ENCODE measurements at places on chromosomes 3 and 15.

DNA sequence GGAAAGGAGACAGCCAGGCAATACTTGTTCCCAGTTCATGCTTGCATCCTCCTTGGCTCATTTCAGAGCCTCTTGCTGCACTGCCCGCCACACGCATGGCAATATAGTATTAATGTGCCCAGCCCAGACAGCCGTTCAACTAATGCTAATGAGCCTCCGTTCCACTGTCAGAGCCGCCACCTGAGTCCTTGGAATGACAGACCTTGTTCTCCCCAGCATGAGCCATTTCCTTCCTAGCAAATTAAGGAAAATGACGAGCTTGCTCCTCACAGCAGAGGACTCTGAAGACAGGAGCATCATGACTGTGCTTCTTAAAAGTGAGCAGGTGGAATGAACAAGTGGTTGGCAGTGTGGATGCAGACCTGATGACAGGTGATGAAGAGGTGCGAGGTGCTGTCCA lies 10.8 kb upstream of the LRRC15 start:
- H3K36me3 ChIP-seq, result no peaks in the 10 kb centered on the region
- no peaks in the 10 kb centered on the region for H3K4me1 ChIP-seq
- DNase-seq, result no peak

DNA sequence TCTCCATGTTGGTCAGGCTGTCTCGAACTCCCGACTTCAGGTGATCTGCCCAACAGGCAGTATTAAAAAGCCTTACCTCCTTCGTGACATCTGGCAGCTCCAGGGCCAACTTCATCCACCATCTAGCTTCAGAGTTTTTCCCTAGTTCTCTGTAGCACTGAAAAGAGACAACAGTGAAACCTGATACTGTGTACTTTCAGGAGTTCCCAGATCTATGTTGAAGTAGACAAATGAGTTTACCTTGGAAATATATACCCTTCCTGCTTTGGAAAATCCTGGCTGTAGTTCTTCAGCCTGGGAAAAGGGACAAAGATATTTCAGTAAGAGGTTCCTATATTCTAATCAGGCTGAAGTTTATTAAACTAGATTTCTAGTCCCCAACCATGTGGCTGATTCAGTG lies 18.0 kb downstream of the RMDN3 start:
- no peak overlapping the region for H3K4me3 ChIP-seq
- peaks cover 5% of the 10 kb centered on the region for H3K36me3 ChIP-seq
- no peaks in the 10 kb centered on the region for H3K4me1 ChIP-seq
- no peaks in the 10 kb centered on the region for H3K27me3 ChIP-seq
- no peak overlapping the region for H3K27ac ChIP-seq

DNA sequence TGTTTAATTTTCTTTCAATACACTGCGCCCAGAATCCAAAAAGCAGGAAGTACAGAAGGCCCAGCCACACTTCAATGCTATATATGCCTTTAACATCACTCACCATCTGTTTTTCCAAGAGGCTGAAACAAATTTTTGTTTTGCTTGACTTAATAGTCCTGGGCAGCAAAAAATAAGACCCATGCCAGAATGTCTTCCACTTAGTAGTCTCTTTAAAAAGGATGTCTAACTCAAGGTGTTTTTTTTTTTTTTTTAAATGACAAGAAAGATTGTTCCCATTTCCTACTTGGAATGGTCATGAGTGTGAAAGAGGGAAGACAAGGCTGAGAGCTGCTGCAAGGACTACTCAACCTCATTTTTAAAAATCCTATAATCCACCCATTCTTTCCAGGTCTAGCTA lies 590.3 kb upstream of the SGO1 start:
- H3K4me3 ChIP-seq, result no peak overlapping the region
- no peaks in the 10 kb centered on the region for H3K4me1 ChIP-seq
- no peak for DNase-seq
- no peak overlapping the region for H3K27ac ChIP-seq
- peaks cover 2% of the 10 kb centered on the region for H3K36me3 ChIP-seq

GRCh38 chr3:150449169-150449721 lies 41.1 kb downstream of the TSC22D2 start:
- peaks cover 3% of the 10 kb centered on the region for H3K36me3 ChIP-seq
- no peaks in the 10 kb centered on the region for H3K27me3 ChIP-seq
- H3K27ac ChIP-seq, result peak overlapping the region; percentile 10
- H3K4me3 ChIP-seq, result no peak overlapping the region
- H3K4me1 ChIP-seq, result peaks cover 19% of the 10 kb centered on the region
- no peak for DNase-seq

DNA sequence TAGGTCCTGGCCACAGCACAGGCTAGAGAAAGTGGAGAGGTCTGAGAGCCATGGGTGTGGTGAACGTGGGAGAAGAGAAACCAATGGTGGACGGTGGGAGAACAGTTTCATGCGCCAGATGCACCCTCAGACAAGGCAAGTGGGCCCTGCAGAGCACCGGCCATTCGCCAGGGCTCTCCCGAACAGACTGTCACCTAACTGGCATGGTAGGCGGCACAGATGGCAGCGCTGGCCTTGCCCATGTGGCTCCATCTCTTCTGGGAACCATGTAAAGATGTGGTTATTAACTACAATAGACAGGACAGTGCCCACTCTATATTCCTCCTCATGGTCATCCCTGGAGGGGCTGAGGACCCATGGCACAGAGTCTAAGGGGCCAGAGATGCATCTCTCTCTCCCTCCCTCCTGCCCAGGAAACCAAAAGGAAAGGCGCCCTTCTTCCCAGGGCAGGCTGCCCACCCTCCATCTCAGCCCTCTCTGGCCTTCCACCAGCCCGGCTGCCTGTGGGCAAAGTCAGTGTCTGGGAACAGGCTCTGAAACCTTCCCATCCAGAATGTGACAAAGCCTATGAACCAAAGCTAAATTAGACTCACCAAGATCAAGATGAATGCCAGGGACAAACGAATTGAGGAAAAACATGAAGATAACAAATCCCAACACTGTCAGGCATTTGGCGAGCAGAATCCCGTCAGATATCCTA lies 147.8 kb downstream of the OCA2 start:
- no peaks in the 10 kb centered on the region for H3K36me3 ChIP-seq
- H3K27me3 ChIP-seq, result no peaks in the 10 kb centered on the region
- no peak for DNase-seq

GRCh38 chr3:181264486-181264885 lies 274.9 kb upstream of the DNAJC19 start:
- H3K27me3 ChIP-seq, result peaks cover 2% of the 10 kb centered on the region
- H3K4me3 ChIP-seq, result no peak overlapping the region
- no peak overlapping the region for H3K27ac ChIP-seq

DNA sequence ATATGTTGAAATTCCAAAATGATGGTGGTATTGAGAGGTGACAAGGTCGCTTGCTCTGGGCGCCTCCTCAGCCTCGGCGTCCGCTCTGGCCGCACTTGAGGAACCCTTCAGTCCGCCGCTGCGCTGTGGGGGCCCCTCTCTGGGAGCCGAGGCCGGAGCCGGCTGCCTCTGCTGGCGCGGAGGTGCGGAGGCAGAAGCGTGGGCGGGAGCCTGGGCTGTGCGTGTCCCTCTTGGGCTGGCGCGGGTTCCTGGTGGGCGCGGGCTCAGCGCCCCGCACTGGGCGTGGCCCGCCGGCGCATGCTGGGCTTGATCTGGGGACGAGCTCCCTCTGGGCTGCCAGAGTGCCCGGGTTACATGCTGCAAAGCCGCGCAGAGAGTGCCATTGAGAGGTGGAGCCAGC lies 39.8 kb upstream of the TMC3 start:
- no peaks in the 10 kb centered on the region for H3K4me1 ChIP-seq
- no peaks in the 10 kb centered on the region for H3K36me3 ChIP-seq
- H3K4me3 ChIP-seq, result no peak overlapping the region
- no peak overlapping the region for H3K27ac ChIP-seq
- no peak for DNase-seq
- H3K27me3 ChIP-seq, result peaks cover 18% of the 10 kb centered on the region

GRCh38 chr15:89441295-89441812 lies 55.0 kb downstream of the RHCG start:
- peaks cover 3% of the 10 kb centered on the region for H3K27me3 ChIP-seq
- peaks cover 19% of the 10 kb centered on the region for H3K4me1 ChIP-seq
- H3K36me3 ChIP-seq, result no peaks in the 10 kb centered on the region
- peak overlapping the region; percentile 74 for H3K4me3 ChIP-seq
- DNase-seq, result peak; percentile 73

DNA sequence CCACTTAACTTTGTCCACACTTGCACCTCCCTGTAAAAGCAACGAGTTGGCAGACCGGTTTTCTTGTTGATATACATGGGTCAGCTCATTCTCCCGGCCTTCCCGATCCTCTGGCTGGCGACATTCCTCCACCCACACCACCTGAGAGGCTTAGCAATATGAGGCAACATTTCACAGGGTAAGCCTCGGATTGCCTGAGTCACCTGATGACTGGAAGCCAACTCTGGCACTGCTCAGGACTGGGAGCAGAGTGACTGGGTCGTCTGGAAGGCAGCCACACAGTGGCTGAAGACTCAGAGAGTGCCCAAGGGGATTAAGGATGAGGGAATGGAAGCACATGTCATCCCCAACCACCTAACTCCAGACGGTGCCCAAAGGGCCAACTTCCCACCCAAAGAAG lies 9.8 kb downstream of the HOMER2 start:
- no peak overlapping the region for H3K4me3 ChIP-seq
- no peaks in the 10 kb centered on the region for H3K4me1 ChIP-seq
- no peak overlapping the region for H3K27ac ChIP-seq

DNA sequence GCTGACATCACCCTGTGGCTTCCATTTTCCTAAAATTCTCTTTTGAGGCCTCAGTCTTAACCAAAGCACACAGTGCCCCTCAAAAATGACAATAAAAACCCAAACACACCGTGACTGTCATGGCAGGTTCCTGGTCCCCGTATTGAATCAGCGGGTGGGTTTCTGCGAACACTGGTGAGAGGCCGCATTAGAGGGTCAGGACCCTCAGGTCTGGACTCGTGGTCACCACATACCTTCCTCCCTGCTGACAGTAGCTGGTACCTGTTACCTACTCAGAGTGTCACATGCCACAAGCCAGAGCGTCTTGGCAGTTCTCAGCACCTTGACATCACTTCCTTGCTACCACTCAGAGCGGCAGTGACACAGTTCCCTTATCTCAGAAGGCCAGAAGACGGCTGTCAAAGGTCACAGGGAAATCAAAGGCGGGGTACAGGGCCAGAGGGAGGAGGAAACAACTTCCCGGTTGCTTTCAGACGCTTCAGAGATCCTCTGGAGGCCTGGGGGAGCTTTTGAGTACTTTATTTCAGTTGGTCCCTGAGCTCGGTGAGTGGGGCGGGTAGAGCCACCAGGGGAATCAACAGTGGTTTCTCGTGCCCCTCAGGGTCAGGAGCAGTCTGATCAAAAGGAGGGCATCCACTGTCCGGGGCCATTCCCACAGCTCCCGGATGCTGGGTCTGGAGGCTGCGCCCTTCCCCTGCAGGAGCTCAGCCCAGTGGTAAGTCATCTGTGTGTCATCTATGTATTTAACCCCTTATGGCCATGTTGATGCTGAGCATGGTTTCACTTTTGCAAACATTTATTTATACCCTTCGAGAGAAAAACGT lies at the start of the genes CCR5AS and CCRL2:
TSS of gene CCR5AS (minus strand) at position 279 of the 824 bp plus-strand sequence.
TSS of gene CCRL2 (plus strand) at position 472 of the 824 bp plus-strand sequence. CDS start 821 bp downstream, outside the sequence.
- H3K36me3 ChIP-seq, result peaks cover 3% of the 10 kb centered on the region
- H3K27ac ChIP-seq, result peak within 1 kb of the TSS; percentile 93
- H3K4me1 ChIP-seq, result peaks cover 16% of the 10 kb centered on the region
- H3K27me3 ChIP-seq, result peaks cover 2% of the 10 kb centered on the region
- H3K4me3 ChIP-seq, result peak within 1 kb of the TSS; percentile 83

GRCh38 chr15:70156671-70157271 lies 59.1 kb upstream of the TLE3 start:
- no peak overlapping the region for H3K27ac ChIP-seq
- no peak overlapping the region for H3K4me3 ChIP-seq
- peaks cover 11% of the 10 kb centered on the region for H3K27me3 ChIP-seq
- peaks cover 3% of the 10 kb centered on the region for H3K4me1 ChIP-seq

DNA sequence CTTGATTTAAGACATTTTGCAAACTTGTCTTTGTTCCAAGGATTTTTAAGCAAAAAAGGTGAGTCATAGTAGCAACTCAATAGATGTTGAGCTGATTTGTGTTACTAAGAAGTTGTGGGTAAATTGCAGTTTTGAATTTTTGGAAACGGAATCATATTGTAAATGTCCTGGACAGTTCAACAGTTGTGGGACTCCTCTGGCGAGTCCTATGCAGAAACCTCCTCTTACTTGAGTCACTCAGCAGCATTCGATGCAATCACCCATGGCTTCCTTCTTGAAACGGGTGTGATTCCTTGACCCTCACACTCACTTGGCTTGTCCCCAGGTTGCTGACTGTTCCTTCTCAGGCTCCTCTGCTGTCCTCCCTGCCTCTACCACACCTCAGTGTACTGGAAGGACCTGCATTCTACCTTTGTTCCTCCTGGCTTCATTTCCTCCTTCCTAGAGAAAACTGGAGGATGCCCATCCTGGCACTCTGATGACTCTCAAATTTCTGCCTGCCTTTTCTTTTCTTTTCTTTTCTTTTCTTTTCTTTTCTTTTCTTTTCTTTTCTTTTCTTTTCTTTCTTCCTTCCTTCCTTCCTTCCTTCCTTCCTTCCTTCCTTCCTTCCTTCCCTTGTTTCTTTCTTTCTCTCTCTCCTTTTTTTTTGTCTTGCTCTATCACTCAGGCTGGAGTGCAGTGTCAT lies 52.8 kb upstream of the DGKG start:
- H3K4me1 ChIP-seq, result peaks cover 28% of the 10 kb centered on the region
- H3K27ac ChIP-seq, result no peak overlapping the region
- H3K4me3 ChIP-seq, result peak overlapping the region; percentile 91
- H3K27me3 ChIP-seq, result no peaks in the 10 kb centered on the region

DNA sequence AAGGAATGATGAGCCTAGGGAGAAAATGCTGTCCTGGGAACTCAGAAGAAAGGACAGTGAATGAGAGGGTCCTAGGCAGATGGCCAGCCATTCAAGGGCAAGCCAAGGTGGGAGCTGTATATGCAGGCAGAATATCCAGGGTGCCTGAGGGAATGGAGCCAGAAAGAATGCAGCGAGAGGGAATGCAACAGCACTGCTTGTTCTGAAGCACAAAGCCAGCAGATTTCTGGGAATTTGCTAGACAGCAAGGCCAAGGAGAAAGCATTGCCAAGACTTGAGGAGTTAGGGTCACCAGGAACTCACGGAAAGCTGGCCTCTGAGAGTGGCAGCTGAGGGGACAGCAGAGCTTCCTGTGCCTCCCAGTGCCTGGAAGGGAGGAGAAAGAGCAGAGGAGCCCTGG lies 200.6 kb downstream of the MYRIP start:
- H3K4me3 ChIP-seq, result no peak overlapping the region
- H3K27me3 ChIP-seq, result no peaks in the 10 kb centered on the region
- H3K4me1 ChIP-seq, result no peaks in the 10 kb centered on the region
- H3K36me3 ChIP-seq, result no peaks in the 10 kb centered on the region
- no peak overlapping the region for H3K27ac ChIP-seq
